ENCODE measurements at places on chromosomes 4 and X. TPM values are rescaled to one million over a fixed set of nuclear protein-coding genes. Genes with fewer than 3 reads are reported as not detected.
A peak's percentile ranks its signal among the peaks of the same experiment; 100 is the strongest.

DNA sequence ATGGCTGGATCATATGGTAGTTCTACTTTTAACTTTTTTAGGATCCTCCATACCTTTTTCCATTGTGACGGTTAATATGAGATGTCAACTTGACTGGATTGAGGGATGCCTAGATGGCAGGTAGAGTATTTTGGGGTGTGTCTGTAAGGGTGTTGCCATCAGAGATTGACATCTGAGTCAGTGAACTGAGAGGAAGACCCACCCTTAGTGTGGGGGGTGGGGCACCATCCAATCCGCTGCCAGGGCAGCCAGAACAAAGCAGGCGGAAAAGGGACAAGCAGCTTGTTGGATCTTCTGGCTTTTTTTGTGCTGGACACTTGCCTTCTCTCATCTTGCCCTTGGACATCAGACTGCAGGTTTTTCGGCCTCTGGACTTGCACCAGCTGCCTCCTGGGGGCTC, 168.5 kb upstream of the CXCL13 start:
- no peaks in the 10 kb centered on the region for H3K27me3 ChIP-seq
- DNase-seq, result no peak

- H3K4me1 ChIP-seq, result no peaks in the 10 kb centered on the region
- DNase-seq, result no peak
- H3K27me3 ChIP-seq, result peaks cover 3% of the 10 kb centered on the region
- no peak overlapping the region for H3K27ac ChIP-seq
These were observed 186.5 kb upstream of the ATP6AP2 start for GRCh38 chrX:40394302-40394701.

- H3K27me3 ChIP-seq, result peaks cover 27% of the 10 kb centered on the region
- DNase-seq, result no peak
- no peak overlapping the region for H3K27ac ChIP-seq
- H3K4me3 ChIP-seq, result no peak overlapping the region
These were observed 16.6 kb upstream of the PRDM8 start for GRCh38 chr4:80180743-80181142.

DNA sequence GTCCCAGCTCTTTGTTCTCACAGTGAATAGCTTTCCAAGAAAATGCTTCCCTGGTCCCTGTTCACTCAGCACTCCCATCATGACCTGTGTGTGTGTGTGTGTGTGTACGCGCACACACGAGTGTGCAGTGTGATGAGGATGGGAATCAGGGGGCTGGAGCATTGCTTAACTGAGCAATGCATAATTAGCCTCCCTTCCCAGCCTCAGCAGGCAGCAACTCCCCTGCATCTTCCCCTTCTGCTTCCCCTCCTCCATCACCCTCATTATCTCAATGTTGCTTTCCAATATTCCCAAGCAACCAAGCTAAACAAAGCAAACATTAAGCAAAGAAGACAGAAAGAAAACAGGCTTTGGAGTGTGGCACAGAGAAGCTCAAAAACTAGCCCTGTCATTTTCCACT, 137.0 kb downstream of the RBM47 start:
- H3K4me3 ChIP-seq, result no peak overlapping the region
- H3K27ac ChIP-seq, result no peak overlapping the region
- no peak for DNase-seq
- no peaks in the 10 kb centered on the region for H3K36me3 ChIP-seq

DNA sequence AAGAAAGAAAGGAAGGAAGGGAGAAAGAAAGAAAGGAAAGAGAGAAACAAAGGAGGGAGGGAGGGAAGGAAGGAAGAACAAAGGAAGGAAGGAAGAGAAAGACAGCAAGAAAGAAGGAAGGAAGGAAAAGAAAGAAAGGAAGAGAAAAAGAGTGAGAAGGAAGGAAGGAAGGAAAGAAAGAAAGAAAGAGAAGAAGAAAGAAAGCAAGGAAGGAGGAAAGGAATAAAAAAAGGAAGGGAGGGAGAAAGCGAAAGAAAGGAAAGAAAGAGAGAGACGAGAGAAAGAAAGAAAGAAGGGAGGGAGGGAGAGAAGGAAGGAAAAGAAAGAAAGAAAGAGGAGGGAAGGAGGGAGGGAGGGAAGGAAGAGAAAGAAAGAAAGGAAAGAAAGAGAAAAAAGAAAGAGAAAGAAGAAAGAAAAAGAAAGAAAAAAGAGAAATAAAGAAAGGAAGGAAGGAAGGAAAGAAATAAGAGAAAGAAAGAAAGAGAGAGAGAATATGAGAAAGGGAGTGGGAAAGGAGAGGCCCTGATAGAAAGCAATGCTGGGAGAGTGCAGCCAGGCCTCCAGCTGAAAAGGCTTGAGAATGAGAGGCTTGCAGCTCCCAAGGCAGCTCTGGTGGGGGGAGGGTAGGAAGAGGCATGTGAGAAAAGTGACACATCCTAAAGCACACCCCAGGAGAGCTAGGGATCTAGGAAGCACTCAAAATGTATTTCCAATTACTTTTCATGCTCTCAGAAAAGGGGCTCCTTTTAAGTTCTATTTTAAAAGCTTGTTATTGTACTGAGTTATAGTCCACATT, 134.0 kb upstream of the ZIC3 start:
- no peak overlapping the region for H3K4me3 ChIP-seq
- H3K4me1 ChIP-seq, result peaks cover 26% of the 10 kb centered on the region
- no peaks in the 10 kb centered on the region for H3K36me3 ChIP-seq
- H3K27ac ChIP-seq, result no peak overlapping the region

The GLUD2 gene
- 5.6 TPM for total RNA-seq

- no peaks in the 10 kb centered on the region for H3K27me3 ChIP-seq
- H3K4me1 ChIP-seq, result no peaks in the 10 kb centered on the region
- no peaks in the 10 kb centered on the region for H3K36me3 ChIP-seq
- H3K4me3 ChIP-seq, result no peak overlapping the region
- no peak overlapping the region for H3K27ac ChIP-seq
These were observed 32.2 kb upstream of the FAT1 start for GRCh38 chr4:186755550-186756519.

DNA sequence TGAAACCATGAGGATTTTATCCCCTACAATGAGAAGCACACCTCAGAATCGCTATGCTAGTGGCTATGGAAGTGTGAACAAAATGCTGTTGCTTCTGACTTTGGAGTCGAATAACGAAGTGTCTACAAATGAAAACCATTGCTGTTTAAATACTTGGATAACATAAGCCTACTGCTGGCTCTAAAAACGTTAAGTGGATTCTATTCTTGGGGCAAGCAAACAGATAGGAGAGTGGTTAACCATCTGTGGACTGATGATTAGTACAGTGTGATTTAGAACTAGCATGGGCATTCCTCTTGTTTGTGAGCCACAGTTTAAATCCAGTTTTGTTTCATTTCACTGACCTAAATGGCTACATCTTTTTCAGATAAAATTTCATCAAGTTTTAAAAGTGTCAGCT, 109.7 kb upstream of the PNPLA4 start:
- no peak overlapping the region for H3K4me3 ChIP-seq
- no peak for DNase-seq
- no peaks in the 10 kb centered on the region for H3K36me3 ChIP-seq
- H3K4me1 ChIP-seq, result no peaks in the 10 kb centered on the region

The OCIAD1 gene
- 193 TPM for total RNA-seq

DNA sequence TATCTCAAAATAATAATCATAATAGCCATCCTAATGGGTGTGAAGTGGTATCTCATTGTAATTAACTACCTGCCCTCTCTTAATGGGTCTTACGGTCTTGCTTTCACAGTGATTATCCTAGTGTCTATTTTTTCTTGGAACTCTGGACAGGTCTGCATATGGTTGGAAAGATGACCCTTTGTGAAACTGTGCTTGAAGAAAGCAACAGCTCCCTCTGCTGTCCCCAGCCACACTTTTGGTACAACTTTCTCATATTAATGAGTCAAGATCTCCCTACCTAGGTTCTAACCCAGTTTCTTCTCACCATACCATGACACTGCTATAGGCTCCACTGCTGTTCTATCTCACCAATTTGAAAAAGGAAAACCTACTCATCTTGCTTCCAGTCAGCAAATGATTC, 2.4 kb downstream of the TFDP3 start:
- no peaks in the 10 kb centered on the region for H3K4me1 ChIP-seq
- no peak overlapping the region for H3K4me3 ChIP-seq
- no peak overlapping the region for H3K27ac ChIP-seq
- no peaks in the 10 kb centered on the region for H3K36me3 ChIP-seq

DNA sequence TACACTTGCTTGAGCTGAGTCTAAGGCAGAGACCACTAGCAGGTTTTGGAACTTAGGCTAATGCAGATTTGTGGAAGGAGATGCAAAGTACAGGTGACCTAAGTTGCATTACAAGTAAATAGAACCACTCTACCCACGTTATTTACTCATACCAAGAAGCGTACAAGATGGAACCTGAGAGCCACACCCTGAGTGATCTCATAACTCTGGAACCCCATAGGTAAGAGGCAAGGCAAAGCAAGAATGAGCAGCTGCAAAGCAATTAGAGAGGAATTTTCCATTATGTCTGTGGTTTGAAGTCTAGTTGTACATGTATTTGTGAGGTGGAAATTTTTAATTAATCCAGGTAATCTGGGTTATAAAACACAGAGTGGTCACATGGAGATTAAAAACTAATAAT, 55.4 kb downstream of the CC2D2A start:
- peaks cover 4% of the 10 kb centered on the region for H3K36me3 ChIP-seq
- DNase-seq, result no peak
- no peaks in the 10 kb centered on the region for H3K4me1 ChIP-seq
- no peak overlapping the region for H3K4me3 ChIP-seq
- H3K27ac ChIP-seq, result no peak overlapping the region

The MND1 gene
- total RNA-seq, result 6.6 TPM

The RNF150 gene
- 16.8 TPM for total RNA-seq

DNA sequence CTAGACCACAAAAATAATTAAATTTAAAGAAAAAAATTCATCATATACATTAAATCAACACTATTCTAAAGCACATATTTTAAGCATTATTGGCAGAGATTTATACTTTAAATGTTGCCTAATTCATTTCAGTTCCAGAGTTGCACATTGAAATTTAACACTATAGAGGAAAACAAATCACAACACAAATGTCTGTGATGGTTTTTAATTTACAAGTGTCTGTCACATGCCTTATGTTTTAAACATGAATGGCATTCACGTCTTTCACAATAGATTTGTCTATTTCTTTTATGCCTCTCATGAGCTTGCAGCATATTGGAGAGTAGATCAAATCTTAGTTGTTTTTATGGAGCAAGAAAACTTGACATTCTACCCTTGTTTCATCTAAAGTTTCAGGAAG, 811.3 kb downstream of the NLGN4X start:
- H3K4me3 ChIP-seq, result no peak overlapping the region
- DNase-seq, result peak; percentile 70
- H3K27ac ChIP-seq, result no peak overlapping the region
- H3K4me1 ChIP-seq, result no peaks in the 10 kb centered on the region
- no peaks in the 10 kb centered on the region for H3K27me3 ChIP-seq

DNA sequence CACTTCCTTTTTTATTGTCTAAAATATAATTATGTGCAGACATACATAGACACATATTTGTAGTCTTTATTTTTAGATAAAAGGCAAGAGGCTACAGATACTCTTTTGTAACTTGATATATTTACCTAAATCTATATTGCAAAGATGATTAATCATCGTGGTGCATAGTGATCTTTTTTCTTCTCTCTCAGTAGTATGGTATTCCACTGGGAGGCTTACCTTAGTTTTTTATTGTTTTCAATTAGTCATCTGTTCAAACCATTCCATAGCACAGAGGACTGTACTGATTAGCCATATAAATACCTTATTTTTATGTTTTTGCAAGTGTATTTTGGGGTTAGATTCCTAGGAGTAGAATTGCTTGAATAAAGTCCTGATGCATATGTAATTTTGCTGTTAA, 619.7 kb downstream of the GRXCR1 start:
- H3K4me1 ChIP-seq, result no peaks in the 10 kb centered on the region
- H3K27ac ChIP-seq, result no peak overlapping the region
- no peaks in the 10 kb centered on the region for H3K36me3 ChIP-seq
- DNase-seq, result no peak
- H3K27me3 ChIP-seq, result no peaks in the 10 kb centered on the region
- no peak overlapping the region for H3K4me3 ChIP-seq

The TMEM184C gene
- total RNA-seq, result 54.8 TPM

DNA sequence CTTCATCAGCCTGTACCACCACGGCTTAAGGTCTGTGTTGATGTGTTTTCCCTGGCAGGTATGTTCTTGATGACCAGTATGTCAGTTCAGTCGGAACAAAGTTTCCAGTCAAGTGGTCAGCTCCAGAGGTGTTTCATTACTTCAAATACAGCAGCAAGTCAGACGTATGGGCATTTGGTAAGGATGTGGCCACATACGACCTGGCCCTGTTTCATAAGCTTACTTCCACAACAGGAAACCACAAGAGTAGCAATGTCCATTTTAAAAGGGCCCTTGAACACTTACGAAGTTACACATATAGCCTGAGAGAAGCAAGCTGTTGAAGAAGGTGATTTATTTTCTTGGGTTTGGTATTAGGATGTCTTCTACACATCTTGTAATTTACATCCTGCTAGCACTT, 46.1 kb downstream of the BMX start:
- H3K4me3 ChIP-seq, result no peak overlapping the region
- no peaks in the 10 kb centered on the region for H3K36me3 ChIP-seq
- DNase-seq, result no peak
- H3K27ac ChIP-seq, result no peak overlapping the region
- H3K4me1 ChIP-seq, result no peaks in the 10 kb centered on the region

DNA sequence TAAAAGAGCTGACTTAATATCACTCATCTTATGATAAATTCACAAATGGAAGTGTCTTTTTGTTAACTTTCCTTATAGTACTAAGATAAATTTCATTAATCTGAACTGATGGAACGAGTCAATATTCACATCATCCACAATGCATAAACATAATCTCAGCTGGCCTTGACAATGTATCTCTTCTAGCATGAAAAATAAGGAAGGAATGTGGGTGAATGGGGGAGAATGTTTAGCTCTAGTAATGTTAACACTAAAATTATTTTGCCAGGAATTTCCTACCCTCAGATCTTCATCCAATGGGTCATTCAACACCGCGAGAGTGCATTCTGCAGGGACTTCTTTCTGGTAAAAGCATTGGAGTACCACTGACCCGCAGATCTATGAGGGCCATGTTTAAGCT, 15.8 kb downstream of the TRPC3 start:
- H3K36me3 ChIP-seq, result peaks cover 7% of the 10 kb centered on the region
- H3K4me3 ChIP-seq, result no peak overlapping the region
- no peak overlapping the region for H3K27ac ChIP-seq
- H3K27me3 ChIP-seq, result no peaks in the 10 kb centered on the region
- DNase-seq, result no peak

- H3K4me3 ChIP-seq, result no peak overlapping the region
- peaks cover 6% of the 10 kb centered on the region for H3K36me3 ChIP-seq
- DNase-seq, result no peak
- no peaks in the 10 kb centered on the region for H3K27me3 ChIP-seq
- no peaks in the 10 kb centered on the region for H3K4me1 ChIP-seq
- H3K27ac ChIP-seq, result no peak overlapping the region
These were observed 39.8 kb downstream of the RAB33A start for GRCh38 chrX:130211415-130212186.

DNA sequence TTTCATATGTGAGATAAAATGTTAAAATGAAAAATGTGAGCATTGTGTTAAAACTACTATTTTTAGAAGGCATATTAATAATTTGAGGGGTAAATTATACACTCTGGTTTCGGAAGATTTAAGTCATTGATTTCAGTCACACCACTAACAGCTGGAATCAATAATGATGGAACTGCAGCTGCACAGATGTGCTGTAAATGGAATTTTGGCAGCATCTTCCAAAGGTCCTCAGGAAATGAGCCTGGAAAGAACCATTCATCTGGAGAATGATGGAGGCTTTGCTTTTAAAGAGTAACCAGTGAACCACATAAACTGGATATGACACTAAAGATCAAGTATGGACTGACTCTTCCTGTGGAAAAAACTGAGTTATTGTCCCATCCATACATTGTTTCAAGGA, 759.0 kb upstream of the EPHA5 start:
- no peaks in the 10 kb centered on the region for H3K27me3 ChIP-seq
- no peak overlapping the region for H3K27ac ChIP-seq
- no peak overlapping the region for H3K4me3 ChIP-seq
- no peaks in the 10 kb centered on the region for H3K36me3 ChIP-seq

The RIBC1 gene
- 11.0 TPM for total RNA-seq

Data from spinal cord (tissue), 10 donors.